ENCODE measurements at places on chromosomes 11 and 22.
A peak's percentile ranks its signal among the peaks of the same experiment; 100 is the strongest.

- no peak for DNase-seq
These were observed 27.4 kb upstream of the NRGN start for GRCh38 chr11:124712392-124712791.

DNA sequence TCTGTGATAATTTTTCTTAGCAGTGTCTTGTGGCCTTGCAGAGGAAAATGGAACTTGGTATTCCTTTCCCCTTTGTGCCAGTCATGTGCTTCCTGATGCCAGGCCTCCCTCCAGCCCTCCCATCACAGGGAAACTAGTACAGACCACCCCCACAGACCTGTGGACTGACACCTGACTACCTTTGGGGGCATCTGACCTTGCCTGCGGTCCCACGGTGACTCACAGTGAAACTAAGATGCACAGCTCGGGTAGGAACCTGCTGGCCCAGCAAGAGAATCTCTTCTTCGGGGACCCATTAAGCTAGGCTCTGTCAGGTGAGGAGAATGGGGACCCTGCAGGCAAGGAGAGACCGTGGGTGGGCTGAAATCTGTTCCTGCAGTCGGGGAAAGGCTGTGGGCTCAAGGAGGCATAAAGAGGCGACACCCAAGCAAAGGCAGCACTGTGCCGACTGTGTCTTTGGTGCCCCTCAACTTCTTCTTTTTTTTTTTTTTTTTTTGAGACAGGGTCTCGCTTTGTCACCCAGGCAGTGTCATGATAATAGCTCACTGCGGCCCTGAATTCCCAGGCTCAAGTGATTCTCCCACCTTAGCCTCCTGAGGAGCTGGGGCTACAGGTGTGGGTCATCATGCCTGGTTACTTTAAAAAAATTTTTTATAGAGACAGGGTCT, 20.8 kb upstream of the PEX26 start:
- DNase-seq, result peak; percentile 66

DNA sequence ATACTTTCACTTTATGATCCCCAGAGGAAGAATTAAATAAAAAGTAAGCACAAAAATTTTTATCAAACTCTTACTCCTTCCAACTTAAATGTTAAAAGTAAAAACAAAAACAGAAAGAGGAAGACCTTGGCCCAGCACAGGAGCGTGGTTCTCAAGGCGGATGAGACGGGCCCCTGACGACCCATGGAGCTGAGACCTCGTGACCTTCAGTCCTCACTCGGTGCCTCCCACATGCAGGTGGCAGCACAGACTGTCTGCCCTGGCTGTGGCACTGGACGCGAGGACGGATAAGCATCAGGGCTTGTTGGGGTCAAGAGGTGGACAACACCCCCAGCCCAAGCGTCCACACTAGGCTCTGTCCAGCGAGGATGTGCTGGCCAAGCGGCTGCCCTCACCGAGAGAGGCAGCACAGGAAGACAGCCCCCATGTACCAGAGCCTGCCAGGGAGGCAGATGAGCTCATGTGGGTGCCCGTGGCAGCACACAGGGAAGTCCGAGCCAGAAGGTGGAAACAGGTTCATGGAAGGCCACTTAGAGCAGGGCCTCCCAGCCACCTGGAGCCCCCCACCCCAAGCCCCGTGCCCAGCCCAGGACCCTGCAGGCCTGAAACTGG, 1389.8 kb downstream of the TBC1D22A start:
- no peak for DNase-seq

GRCh38 chr22:46352691-46353386, 17.3 kb downstream of the TRMU start:
- no peak for DNase-seq

- no peak for DNase-seq
These were observed 31.2 kb downstream of the KCNJ1 start for GRCh38 chr11:128835741-128836430.

DNA sequence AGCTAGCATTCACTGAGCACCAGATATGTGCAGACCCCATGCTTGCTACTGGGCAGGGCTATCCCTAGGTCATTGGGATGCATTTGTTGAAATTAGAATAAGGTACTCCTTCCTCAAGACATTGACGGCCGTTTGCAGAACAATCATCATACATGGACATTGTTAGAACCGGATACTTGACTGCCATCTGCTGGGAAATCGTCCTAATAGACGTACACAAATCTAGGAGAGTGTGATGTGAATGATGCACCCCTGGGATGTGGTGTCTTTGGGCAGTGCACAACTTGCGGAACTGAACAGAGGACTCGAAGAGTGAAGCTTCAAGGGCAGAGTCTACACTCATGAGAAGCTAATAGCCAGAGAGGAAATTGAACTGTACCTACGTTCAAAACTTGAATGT, 35.9 kb downstream of the MYO18B start:
- no peak for DNase-seq

GRCh38 chr22:44807915-44808690, 55.7 kb downstream of the ARHGAP8 start:
- DNase-seq, result no peak

- DNase-seq, result no peak
These were observed 3.0 kb upstream of the PACSIN3 start for GRCh38 chr11:47189100-47189834.

DNA sequence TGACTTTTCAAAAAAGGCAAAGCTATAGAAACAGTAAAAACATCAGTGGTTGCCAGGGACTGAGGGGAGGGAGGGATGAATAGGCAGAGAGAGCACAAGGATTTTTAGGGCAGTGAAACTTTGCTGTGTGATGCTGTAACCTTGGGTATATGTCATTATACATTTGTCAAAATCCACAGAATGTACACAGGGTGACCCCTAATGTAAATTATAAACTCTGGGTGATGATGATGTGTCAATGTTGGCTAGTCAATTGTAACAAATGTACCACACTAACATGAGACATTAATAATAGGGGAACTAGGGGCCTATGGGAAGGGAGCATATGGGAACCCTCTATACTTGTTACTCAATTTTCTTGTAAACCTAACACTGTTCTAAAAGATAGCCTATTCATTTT, 24.8 kb downstream of the RIBC2 start:
- DNase-seq, result no peak

- no peak for DNase-seq
These were observed 24.1 kb upstream of the MICAL3 start for GRCh38 chr22:18048441-18048898.

- no peak for DNase-seq
These were observed 67.7 kb downstream of the PANX1 start for GRCh38 chr11:94196363-94196762.

DNA sequence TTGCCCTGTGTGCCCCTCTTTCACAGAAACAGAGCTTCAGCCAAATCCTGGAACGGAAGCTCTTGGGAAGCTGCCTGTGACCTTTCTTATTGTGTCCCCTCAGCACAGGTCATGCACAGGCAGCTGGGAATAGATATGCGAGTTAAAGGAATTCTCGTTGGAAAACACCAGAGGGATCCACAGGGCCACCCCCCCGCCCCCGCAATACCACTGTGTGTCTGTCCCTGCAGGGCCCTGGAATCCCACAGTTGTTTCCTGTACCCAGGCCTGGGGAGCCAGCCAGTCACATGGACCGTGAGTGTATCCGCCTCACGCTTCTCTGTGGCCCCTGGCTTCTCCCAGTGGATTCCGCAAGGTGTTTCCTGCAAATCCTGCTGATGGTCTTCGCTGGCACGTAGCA, 29.0 kb downstream of the TIMP3 start:
- no peak for DNase-seq
